ENCODE measurements at places on chromosomes 2 and 18.

GRCh38 chr2:146917431-146918042 lies 927.3 kb upstream of the ACVR2A start:
- DNase-seq = no peak

DNA sequence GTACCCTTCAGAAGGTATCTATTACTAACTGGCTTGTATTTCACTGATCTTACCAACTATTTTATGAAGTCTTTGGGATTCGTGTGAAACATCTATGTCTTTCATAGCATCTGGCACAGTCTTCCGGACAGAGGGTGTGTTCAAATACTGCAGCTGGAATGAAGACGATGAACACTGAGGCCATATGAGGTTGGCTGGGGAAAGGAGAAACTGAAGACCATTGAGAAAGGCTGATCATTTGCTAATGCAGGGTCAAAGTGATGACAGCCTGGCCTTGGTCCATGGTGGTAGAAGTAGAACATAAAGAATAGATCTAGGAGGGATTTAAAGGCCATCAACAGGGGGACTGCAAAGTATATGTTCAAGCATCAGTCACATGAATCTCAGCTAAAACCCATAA lies 132.7 kb downstream of the CCBE1 start:
- DNase-seq = no peak

DNA sequence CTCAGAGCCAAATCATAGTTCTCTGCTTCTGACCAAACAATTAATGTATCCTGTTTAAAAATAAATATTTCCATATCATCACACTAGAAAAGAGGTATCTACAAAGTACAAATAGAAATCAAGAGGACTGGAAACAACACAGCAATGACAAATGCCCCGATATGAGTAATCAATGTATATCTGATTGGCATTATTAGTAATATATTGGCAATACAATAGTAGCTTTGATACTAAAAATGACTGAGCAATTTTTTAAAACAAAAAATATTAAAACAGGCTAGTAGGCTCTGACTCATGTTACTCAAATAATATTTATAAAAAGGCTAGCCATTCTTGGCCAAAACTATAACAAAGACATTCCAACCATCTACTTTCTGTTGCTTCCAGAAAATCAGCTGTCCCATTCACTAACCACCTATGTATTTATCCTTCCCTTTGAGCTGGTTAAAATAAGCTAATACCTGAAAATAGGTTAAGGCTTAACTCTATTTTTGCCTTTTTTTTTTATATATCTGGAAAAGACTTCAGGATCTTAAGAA lies 13.3 kb downstream of the PPP4R3B start:
- DNase-seq = no peak

DNA sequence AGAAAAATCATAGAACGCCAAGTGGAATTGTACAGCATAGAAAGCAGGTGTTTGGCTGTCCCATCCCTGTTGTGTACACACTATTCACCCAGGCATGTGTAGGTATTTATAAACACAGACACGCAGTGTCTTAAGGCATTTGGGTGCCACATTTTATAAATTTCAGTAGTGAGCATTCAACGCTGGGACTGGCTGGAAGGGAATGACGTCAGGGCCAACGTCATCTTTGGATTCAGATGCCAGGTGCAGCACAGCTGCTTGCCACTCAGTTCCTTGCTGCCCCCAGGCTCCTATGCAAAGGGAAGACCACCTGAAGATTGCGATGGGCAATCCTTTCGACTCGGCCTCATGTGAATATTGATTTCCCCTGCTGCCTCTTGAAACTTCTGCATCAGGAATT lies 461.7 kb upstream of the SOX11 start:
- no peak for DNase-seq

DNA sequence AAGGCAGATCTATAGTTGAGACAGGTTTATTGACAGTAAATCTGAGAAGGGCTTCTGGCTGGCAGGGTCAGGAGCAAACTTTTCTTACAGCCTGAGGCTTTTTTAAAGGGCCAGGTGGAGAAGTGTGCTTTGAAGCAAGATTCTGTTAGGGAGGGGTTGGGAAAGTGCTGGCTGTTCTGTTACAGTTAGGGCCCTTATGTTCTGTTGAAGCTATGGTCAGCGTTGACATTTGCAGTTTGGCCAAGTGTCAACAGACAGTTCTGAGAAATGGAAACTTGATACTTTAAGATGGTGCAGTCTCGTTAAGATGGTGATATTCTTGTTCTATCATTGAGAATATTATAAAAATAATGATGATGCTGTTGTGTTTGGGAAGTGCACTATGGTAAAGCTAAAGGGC lies 154.2 kb downstream of the RDH14 start:
- DNase-seq = no peak

All from NCI-H1436 treated with DMSO at 0.1 percent for 48 hours (cell line).